IPS DF 6.9 (cell line): ENCODE measurements at places on chromosomes 5 and 9.

DNA sequence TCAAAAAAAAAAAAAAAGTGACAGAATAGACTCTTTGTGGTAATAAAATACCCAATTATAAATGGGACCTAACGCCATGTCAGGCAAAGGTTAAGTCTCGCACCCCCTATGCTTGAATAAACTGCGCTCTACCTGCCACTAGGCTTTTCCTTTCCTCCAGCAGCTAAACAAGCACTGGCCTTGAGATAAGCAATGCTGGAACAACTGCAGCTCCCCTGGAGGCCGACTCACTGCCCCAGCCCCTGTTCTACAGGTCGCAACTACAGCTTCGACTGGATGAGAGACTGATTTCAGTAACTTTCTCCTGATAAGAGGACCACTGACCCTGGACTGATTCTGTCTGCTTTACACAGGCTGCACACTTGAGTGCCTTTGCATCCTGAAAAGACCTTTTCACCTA, 210.2 kb downstream of the HSPA4 start:
- DNase-seq = no peak

- no peak for DNase-seq
Observed at GRCh38 chr9:5790923-5791322, 42.0 kb downstream of the ERMP1 start.

- peak; percentile 31 for DNase-seq
Observed at GRCh38 chr5:103808464-103809106, 246.0 kb upstream of the NUDT12 start.

DNA sequence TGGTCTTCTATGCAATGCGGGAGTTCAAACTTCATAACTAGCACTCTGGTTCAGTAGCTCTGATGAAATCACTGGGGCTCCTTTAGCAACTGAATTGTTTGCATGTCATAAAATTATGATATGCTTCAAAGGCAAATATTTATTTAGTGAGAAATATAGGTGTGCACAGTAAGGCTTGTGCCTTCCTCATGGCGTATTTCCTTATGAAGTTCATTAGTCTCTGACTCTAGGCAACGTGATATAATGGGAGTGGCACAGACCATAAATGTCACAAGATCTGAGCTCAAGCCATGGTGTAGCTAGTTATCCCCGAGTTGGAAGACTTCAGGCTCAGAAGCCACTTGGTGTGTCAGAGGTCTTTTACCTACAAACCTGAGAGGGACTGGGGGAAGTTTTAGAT, 35.5 kb downstream of the PIP5K1B start:
- DNase-seq = no peak

- no peak for DNase-seq
Observed at GRCh38 chr5:170464280-170465127, 39.3 kb upstream of the KCNIP1 start.

DNA sequence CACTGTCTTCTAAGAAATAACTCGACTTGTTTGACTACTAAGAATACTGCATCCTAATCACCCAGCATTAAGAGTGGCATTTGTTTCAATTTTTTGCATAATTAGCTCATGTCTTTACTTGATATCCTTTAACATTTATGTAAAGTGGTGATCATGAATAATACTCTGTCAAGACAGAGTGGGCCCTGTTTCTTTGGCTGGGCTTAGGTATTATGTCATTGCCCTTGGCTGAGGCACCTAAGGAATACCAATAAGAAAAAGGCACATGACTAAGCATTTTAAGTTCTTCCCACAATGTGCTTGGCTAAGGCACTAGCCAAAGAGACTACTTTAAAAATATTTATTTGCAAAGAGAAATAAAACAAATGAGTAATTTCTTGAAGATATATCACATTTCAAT, 308.1 kb downstream of the CTNND2 start:
- no peak for DNase-seq

- DNase-seq = no peak
Observed at GRCh38 chr5:124576848-124577409, 169.5 kb downstream of the ZNF608 start.
